ENCODE measurements at places on chromosomes 2 and 18.

DNA sequence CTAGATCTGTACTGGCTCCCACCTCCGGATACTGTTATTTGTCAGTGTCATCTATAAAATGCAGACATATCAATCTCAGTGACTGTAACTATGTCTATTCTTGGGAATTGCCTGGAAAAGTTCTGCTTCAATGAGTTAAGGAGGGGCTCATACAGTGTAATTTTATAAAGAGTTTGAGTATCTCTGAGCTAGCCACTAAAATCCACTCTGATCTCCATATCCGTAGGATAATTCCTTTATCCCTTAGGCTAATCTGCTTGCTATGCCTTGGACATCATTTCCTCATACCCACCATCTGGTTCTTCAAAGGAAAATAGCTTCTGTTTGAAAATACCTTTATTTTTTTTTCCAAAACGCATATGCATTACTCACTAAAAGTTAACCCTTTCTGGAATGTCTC, 863.2 kb downstream of the SUCLG1 start:
- no peak for DNase-seq

DNA sequence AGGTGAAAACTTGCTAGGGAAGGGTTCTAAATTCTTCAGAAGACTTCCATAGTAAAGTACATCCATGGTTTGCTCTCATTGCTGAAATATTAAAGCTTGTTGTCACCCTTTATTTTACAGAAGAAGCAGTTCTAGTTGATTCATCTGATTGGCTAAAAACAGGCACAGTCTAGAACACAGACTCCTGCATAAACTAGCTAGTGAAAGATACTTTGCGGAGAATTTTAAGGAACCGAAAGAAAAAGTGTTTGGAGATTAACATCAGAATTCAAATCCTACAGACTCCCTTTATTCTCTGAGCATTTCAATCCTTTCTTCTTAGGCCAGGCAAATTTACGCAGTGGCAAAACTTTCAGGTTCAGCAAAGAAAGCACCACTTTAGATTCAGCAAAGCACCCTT, 1076.5 kb upstream of the ZEB2 start:
- DNase-seq = no peak

- no peak for DNase-seq
These were observed 875.8 kb downstream of the EPHA4 start for GRCh38 chr2:220696280-220696669.

DNA sequence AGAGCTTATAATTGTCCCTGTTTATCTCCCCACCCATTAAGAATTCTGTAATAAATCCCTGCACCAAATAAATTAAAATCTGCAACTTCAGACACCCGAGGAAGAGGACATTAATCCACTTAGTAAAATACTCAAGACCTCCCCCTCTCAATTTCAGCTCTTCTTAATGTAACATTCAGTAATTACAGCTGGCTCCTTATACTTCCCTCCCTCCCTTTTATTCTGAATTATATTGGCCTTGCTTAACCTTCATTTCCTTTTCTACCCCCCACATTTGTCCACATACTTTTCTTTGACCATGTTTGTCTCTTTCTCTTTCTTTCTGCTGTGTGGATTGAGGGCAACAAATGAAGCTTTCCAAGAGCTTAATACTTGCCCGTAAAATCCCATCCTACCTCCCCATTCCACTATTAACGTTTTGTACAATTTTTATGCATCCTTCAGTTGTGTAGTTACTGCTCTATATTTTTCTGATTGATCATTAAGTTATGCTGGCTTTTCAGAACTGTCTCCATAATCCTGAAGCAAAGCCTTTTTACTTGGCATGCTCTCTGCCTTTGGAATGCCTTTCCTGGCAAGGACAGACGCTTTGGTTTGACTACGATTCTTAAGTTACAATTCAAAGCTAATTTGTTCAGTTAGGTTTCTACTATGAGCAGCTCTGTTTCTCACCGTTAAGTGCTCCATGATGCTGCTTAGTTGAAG, 580.1 kb downstream of the ZEB2 start:
- no peak for DNase-seq

GRCh38 chr18:75132931-75133525, 75.9 kb downstream of the PTGR3 start:
- DNase-seq = no peak

- no peak for DNase-seq
These were observed 18.9 kb upstream of the THOC1 start for GRCh38 chr18:286515-287310.

DNA sequence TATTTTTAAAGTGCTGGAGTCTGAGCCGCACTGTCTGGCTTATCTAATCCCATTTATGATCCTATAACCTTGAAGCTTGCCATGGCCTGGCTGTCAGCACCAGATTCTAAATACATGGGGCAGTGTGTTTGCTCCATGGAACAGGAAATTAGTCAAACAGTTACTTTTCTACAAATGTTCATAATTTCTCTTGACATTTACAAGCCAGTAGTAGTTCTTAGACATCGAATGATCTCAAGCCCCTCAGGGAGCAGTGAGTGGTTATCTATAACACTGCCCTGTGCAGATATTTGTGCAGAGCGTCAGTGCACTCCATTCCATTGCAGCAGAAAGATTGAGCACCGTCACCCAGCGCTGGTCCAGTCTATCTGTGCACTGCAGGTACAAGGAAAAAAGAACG, 205.2 kb downstream of the AGPS start:
- no peak for DNase-seq

GRCh38 chr2:2321200-2321540, 9.9 kb downstream of the MYT1L start:
- DNase-seq = no peak

DNA sequence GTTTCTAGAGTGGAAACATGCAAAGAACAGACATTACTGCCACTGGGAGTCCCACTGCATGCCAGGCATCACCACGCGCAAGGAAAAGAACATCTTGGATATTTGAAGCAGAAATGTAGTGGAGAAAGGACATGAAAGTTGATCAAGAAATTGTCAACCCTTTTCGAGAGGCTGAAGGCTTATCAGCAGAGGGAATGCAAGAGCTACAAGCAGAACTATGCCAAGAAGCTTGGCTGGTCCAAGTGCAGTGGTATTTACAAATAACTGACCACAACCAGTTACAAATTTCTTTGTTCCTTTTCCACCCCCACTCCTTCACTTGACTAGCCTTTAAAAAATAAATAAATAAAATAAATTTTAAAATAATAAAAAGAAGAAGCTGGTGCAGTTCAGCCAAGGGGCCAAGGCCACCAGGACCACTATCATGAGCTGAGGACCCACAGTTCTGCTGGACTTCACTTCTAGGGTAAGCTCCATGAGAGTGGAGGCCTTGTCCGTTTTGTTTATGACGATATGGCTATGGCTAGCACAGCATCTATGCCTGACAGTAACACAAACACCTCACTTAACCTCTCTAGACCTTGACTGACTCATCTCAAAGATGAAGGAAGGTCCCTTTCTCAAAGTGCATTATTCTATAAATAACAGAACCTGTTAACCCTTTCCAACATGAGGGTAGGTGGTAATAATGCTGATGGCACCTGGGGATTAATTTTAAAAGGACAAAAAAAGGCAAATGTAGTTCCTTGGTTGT, 20.9 kb downstream of the MARCHF4 start:
- no peak for DNase-seq

- no peak for DNase-seq
These were observed 2.3 kb downstream of the PSMD1 start for GRCh38 chr2:231058761-231059550.

DNA sequence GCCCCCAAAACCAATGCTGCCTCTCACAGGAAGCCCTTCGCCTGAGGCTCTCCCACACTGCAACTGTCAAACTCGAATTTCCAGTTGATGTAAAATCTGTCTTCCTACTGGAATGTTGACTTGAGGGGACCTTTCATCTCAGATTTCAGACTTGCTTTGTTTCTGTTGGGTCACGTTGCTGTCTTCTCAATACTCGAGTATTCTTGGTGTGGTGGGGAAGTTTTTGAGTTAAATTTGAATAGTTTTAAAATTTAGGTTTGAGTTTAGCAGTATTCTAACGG, 50.8 kb downstream of the AGAP1 start:
- DNase-seq = no peak

GRCh38 chr2:59182249-59182648, 941.1 kb upstream of the FANCL start:
- no peak for DNase-seq

- no peak for DNase-seq
These were observed 94.2 kb downstream of the CABLES1 start for GRCh38 chr18:23229472-23229871.

- DNase-seq = no peak
These were observed 31.8 kb downstream of the SLC9A4 start for GRCh38 chr2:102504833-102505232.

- DNase-seq = no peak
These were observed 12.4 kb upstream of the VAPA start for GRCh38 chr18:9901377-9901776.

- no peak for DNase-seq
These were observed 354.6 kb upstream of the RAB12 start for GRCh38 chr18:8254654-8255053.

DNA sequence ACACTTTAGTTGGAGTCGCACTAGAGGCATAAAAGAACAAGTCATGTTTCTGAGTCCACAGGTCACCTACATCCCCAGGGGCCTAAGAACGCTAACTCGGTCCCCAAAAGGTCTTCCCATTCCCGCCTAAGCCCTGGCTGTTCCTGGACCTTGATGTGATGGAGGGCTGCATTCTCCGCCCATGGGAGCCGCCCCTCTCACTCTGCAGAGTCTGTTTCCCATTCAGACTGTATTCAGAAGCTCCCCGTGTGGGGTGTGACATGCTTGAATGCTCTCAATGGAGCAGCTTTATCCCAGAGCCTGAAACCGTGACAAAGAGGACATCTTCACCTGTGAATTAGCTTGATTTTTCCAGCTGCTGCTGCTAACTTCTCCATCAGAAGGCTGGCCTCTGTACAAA, 319.0 kb upstream of the KLHL29 start:
- DNase-seq = no peak

DNA sequence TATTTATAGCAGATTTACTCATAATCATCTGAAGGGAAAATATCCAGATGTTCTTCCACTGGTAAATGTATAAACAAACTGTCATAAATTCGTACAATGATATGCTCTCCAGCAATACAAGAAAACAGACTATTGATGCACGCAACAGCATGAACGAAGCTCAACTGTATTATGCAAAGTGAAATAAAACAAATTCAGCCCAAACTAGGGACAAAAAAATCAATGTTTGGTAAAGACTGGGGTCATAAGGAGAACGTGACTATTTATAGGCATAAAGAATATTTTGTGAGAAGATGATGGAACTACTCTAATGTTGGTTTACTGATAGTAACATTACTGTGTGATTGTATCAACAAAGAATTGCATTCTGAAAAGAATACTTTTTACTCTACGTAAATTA, 1276.7 kb upstream of the DDX18 start:
- no peak for DNase-seq

GRCh38 chr2:3445891-3446290, 66.4 kb downstream of the TRAPPC12 start:
- no peak for DNase-seq

- DNase-seq = no peak
These were observed 268.8 kb downstream of the ARHGAP15 start for GRCh38 chr2:143397884-143398614.

DNA sequence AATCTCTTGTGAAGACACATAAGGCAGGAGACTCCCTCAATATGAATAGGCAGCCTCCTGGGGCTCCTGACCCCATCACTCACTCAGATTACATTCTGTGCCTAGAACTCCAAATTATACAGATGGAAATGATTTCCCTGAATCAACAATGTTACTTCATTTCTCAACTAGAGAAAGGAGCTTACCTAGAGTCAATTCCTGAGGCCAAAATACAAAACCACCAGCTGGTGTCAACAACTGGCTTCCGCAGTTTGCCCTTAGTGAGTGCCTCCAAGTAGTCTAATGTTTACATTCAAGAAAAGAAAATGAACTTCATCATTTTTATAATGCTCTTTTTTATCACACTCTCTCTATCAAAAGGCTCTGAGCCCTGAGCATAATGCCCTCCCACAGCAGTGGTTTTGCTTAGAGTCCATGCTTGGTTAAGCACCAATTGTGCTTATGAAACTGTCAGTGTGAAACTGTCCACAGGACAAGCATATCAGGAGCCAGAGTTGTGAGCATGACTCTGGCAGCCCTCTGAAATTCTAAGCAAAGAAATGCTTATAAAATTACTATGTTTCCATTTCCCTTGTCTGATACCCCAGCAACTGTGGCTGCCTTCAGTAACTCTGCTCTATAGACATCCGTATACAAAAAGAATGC, 305.7 kb upstream of the PKDCC start:
- DNase-seq = no peak

- DNase-seq = no peak
These were observed 15.0 kb upstream of the MAT2A start for GRCh38 chr2:85523903-85524335.

- DNase-seq = no peak
These were observed 140.4 kb upstream of the VRK2 start for GRCh38 chr2:57906152-57906732.

GRCh38 chr2:4533806-4534205, 830.4 kb downstream of the DCDC2C start:
- no peak for DNase-seq

GRCh38 chr18:21242780-21243401, 859 bp downstream of the GREB1L start:
- no peak for DNase-seq

- no peak for DNase-seq
These were observed 1.1 kb upstream of the SEH1L start for GRCh38 chr18:12946549-12947284.

- no peak for DNase-seq
These were observed 604.3 kb upstream of the POU3F3 start for GRCh38 chr2:104249629-104250028.

- DNase-seq = no peak
These were observed 22.0 kb downstream of the RAB12 start for GRCh38 chr18:8631265-8631664.

DNA sequence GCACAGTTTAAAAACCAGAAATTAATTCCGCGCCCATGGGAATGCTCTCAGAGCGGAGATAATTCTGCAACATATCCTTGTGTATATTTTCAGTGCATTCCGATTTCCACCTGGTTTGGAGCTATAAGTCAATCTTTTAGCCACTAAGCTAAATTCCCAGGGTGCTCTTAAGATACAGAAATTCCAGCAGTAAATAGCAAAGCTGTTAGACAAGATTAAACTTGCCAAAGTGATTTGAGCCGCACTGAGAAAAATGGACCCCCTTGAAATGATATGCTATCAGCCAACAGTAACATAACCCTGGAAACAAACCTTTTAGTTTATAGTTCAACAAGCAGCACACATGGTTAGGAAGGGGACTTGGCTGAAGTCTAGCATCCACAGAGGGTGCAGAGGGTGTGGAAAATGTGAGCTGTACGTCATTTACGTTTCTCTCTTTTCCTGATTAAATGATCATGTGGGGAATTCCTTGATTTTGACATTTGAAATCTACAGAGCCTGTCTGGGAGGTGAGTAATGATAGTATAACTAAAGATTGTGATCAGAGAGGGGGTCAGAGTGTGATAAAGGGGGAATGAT, 99.8 kb upstream of the COPS8 start:
- no peak for DNase-seq

GRCh38 chr2:402206-402605, 114.3 kb upstream of the ALKAL2 start:
- DNase-seq = no peak

All from stimulated activated CD8-positive, alpha-beta memory T cell treated with anti-CD3 and anti-CD28 coated beads, Interleukin-7, amount 100 ng/mL, for 4 hours (primary cell).